A549 treated with dexamethasone at 1 μM for 4 hours (cell line): ENCODE measurements at places on chromosomes 12 and 14. TPM values are rescaled to one million over a fixed set of nuclear protein-coding genes. Genes with fewer than 3 reads are reported as not detected.

CKAP4 gene
- 70.7 to 88.6 TPM (median 85.5 TPM) in 5 replicates for total RNA-seq

ZFYVE21 gene
- 35.4 to 46.9 TPM (median 42.6 TPM) in 5 replicates for total RNA-seq

COPZ1 gene
- total RNA-seq, result 226 to 324 TPM (median 231 TPM) in 5 replicates

DBX2 gene
- not detected in 5 replicates for total RNA-seq

TM7SF3 gene
- total RNA-seq, result 56.9 to 81.5 TPM (median 80.2 TPM) in 5 replicates

SLC7A8 gene
- total RNA-seq, result 2.1 to 3.2 TPM (median 2.8 TPM) in 5 replicates

KRT2 gene
- not detected in 5 replicates for total RNA-seq

TCL1B gene
- not detected in 5 replicates for total RNA-seq

SLC38A2 gene
- total RNA-seq, result 81.5 to 172 TPM (median 144 TPM) in 5 replicates

SCNN1A gene
- total RNA-seq, result 16.8 to 31.6 TPM (median 27.9 TPM) in 5 replicates

ITGA5 gene
- 222 to 345 TPM (median 276 TPM) in 5 replicates for total RNA-seq

KLRC1 gene
- not detected in 5 replicates for total RNA-seq

DIO3 gene
- total RNA-seq, result 0.07 to 0.13 TPM (median 0.08 TPM) in 4 of 5 replicates, not detected in the other

HRK gene
- 1.3 to 2.1 TPM (median 1.6 TPM) in 5 replicates for total RNA-seq

ZCRB1 gene
- total RNA-seq, result 60.4 to 70.8 TPM (median 61.1 TPM) in 5 replicates

MTERF2 gene
- total RNA-seq, result 4.2 to 4.9 TPM (median 4.6 TPM) in 5 replicates

GMPR2 gene
- 52.0 to 70.3 TPM (median 55.1 TPM) in 5 replicates for total RNA-seq

SSPN gene
- total RNA-seq, result 0.41 to 0.63 TPM (median 0.50 TPM) in 5 replicates

MYO1A gene
- 0.10 to 0.72 TPM (median 0.30 TPM) in 5 replicates for total RNA-seq

FOS gene
- 10.9 to 14.0 TPM (median 11.5 TPM) in 5 replicates for total RNA-seq

ASIC1 gene
- total RNA-seq, result 4.2 to 6.0 TPM (median 5.9 TPM) in 5 replicates

NRL gene
- total RNA-seq, result 0.60 to 1.2 TPM (median 0.86 TPM) in 5 replicates

FOXG1 gene
- 0.15 to 0.25 TPM (median 0.23 TPM) in 5 replicates for total RNA-seq

TSPAN19 gene
- total RNA-seq, result 0.13 TPM in 1 of 5 replicates, not detected in the others

GPR135 gene
- total RNA-seq, result 0.51 to 1.1 TPM (median 0.86 TPM) in 5 replicates

TMTC1 gene
- 0.01 to 0.05 TPM (median 0.04 TPM) in 5 replicates for total RNA-seq

HOXC5 gene
- total RNA-seq, result 0.47 to 0.88 TPM (median 0.77 TPM) in 5 replicates
